ENCODE measurements at places on chromosomes 3 and 15.

- DNase-seq = peak; percentile 97
These were observed 337.3 kb upstream of the ARHGEF26 start for GRCh38 chr3:153783741-153784480.

DNA sequence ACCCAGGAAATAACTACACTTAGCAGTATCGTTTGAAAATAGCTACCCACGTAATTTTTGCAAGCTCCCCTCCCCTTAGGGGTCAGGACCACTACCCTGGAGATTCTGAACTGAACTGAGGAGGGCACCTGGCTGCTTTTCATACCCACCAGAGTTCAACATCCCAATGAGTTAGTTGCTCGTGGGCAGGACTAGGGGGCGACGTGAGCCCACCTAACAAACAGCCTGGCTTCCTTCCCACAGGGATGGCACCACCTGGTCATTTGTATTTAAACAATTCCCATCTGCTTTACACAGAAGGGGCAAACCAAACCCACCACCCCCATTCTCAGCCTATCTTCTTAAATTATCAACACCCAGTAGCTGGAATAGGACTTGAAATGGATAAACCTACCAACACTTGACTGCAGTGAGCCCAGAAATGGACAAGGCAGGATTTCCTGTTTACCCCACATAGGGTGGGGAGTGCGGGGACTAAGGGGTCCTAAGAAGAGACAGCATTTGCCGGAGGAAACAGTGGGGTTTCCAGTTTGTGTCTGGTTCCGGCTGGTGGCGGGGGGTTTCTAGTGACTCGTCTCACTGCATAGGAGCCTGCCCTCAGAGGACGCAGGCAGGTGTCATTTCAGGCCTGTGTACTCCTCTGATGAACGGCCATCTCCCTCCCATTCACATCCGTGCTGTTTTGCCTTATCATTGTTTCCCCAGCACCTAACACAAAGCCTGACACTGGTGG, 11.6 kb upstream of the VGLL4 start:
- no peak for DNase-seq

GRCh38 chr3:37086918-37087317, 87.5 kb downstream of the LRRFIP2 start:
- DNase-seq = no peak

DNA sequence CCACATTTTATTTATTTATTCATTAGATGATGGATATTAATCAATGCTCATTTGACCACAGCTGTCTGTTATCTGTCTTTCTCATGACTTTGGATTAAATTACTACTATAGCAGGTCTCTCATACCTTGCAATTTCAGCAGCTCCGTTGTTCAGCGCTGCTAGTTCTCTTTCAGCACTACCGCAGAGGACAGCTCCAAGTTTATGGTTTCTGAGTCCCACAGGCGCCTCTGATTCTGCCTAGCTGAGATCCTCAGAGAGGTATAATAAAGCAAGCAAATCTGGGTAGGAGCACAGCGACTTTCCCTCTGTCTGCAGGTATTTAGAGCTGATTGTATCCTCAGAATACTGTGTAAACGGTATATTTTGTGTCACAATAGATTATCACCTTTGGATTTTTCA, 204.9 kb downstream of the CNTN4 start:
- no peak for DNase-seq

DNA sequence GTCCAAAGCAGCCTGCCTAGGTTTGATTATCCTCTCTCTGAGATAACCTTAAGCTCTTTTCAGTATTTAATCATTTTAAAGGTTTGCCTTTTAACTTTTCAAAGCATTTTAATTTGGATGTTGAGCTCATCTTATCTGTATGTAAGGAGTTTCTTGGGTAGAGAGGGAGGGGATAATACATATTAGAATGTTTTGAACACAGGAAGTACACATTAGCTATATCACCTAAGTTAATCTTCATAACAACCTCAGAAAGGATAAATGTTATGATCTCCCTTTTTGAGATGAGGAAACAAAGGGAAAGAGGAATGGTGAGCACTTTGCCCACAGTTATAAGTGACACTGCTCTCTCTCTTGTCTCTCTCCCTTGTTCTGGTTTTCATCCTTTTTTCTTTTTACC, 2.2 kb upstream of the CD47 start:
- no peak for DNase-seq

GRCh38 chr3:67516496-67516895, 137.9 kb downstream of the SUCLG2 start:
- DNase-seq = no peak

- no peak for DNase-seq
These were observed 28.3 kb upstream of the LSAMP start for GRCh38 chr3:116473602-116474001.

DNA sequence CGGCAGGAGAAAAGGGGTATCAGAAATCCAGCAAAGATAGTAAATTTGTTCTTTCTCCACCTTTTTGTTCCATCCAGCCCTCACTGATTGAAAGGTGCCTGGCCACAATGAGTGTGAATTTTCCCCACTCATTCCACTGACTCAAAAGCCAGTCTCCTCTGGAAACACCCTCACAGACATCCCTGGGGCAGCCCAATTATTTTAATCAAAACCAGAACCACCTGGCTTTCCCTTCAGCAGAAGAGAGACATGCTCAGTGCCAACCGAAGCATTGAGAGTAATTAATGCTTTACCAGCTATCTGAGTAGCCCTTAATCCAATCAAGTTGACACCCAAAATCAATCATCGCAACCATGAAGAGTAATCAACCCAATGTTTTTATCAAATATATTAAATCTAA, 1129.6 kb upstream of the GBE1 start:
- DNase-seq = no peak

DNA sequence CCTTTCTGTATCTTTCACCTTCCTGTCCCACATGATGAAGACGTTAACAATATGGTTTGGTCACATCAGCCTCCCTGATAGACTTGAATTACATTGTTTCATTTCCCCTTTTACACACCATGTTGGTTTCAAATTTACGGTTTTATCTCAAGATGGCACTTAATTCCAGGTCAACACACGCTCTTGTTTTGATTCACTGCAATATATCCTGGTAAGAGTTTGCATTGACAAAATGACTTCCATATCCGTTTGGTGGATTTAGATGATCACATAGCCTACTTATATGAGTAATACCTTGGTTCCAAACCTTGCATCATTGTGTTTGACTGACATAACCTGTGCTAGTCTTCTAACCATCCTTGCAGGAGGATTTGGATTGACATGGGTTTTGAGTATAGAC, 499.4 kb downstream of the ROBO1 start:
- DNase-seq = no peak

Measured in skin of body (tissue), 3 donors.